Fibroblast of pulmonary artery (primary cell): ENCODE measurements at places on chromosomes 6 and 20.
A peak's percentile ranks its signal among the peaks of the same experiment; 100 is the strongest.

DNA sequence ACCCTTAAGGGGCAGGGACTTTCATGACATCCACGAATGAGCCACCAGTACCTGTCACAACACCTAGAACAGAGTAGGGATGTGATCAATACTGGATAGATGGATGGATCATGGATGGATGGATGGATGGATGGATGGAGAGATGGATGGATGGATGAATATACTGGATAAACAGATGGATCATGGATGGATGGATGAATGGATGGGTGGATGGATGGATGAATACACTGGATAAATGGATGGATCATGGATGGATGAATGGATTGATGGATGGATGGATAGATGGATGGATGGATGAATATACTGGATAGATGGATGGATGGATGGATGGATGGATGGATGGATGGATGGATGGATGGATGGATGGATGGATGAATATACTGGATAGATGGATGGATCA, 73.0 kb downstream of the PKHD1 start:
- no peak for DNase-seq

- DNase-seq = no peak
Measured at GRCh38 chr6:337805-338368, 45.6 kb downstream of the DUSP22 start.

DNA sequence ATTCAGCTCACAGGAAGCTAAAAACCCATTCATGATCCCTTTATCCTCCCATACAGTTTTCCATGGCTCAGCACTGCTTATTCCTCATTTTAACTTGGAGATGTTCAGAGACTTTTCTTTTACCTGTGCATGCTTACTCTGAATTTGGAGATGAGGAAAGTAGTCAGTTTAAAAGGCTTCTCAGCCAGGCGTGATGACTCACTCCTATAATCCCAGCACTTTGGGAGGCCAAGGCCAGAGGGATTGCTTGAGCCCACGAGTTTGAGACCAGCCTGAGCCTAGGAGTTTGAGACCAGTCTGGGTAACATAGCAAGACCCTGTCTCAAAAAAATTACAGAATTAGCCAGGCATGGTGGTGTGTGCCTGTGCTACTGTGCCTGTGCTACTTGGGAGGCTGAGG, 30.3 kb upstream of the TMEM217 start:
- DNase-seq = no peak

DNA sequence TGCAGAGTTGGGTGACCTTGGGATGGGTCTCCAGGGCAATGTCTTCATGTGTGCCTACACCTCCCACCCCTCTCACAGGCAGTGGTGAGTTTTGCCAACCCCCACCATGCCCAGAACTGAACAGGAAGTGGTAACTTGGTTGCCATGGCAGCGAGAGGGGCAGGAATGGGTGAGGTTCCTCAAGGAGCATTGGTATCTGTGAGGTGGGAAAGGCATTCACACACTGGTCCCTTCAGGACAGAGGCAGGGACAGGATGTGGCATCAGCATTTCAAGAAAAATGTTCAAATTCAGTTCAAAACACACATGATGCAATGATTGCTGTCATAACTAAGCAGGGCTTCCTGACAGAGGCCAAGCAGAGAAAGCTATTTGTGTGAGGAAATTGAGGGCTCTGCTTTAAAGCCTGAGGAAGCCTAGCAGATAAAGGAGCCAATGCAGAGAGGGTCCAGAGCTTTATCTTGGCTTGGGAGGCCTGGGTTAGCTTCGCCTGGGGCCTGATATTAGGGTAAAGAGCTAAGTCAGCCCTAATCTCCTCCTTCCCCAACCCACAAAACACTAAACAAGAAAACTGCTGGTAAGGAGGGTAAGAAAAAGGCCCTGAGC, 551 bp downstream of the TREML2 start:
- DNase-seq = peak; percentile 52

DNA sequence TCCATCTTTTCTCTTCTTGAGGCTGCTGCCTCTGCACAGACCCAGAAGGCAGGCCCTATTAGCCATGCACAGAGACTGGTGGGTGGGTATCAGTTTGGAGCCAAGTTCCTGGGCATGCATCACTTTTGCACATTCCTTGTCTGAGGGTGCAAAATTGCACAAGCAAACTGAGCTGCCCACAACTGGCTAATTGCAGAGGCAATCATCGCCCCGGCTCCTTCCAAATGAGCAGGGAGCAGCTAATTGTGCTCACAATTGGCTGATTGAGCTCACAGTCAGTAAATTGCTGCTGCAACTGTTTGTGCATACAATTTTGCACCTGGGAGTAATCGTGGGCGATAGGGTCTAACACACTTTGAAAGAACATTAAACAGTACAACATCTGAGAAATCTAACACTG, 511.4 kb downstream of the DHX35 start:
- no peak for DNase-seq

DNA sequence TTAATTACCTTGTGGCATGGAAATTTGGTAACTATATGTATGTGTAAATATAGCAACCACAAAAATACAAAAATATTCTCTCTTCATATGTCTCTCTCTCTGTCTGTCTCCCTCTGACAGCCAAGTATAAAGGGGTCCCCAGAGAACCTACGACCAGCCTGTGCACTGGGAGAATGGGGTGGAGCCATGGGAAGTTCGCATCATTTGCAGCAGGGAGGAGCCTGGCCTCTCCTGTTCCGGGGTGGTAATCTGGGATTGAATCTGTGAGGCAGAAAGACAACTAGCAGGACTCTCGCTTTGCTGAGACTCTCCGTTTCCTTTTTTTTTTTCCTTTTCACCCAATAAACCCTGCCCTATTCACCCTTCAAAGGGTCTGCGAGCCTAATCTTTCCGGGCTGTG, 1109.1 kb downstream of the HACE1 start:
- DNase-seq = no peak

DNA sequence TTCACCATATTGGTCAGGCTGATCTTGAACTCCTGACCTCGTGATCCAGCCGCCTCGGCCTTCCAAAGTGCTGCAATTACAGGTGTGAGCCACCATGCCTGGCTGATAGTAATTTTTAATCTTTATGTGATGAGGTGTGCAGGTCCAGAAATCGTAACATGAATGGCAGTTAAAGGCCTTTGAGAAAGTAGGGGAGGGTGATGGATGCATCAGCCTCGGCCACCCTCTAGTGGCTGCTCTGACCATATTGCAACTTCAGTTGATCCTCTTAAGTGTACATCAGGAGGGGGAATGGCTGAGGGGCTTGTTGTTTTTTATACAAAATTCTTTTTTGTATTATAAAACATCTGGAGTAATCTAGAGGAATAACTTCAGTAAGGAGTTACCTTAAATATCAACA, 193.0 kb downstream of the ZFAND3 start:
- DNase-seq = peak; percentile 74

GRCh38 chr20:50995506-50995905, 27.4 kb downstream of the KCNG1 start:
- peak; percentile 35 for DNase-seq

GRCh38 chr20:8423482-8423881, 291.4 kb downstream of the PLCB1 start:
- DNase-seq = no peak

DNA sequence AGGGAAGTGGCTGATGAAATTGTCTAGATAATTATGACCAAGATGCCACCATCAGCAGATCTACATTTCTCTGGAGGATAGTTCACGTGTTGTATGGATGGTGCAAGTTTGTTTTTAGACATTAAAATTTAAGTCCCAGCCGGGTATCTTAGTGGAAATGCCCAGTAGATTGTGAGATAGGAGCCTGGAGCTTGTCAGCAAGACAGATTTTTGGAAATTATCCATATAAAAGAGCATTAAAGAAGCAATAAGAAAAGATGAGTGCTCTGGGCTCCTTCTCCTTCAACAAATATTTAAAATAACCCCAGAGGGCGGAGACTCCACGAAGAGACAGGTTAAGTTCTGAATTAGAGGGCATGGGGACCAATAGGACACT, 47.6 kb upstream of the SMLR1 start:
- peak; percentile 5 for DNase-seq

DNA sequence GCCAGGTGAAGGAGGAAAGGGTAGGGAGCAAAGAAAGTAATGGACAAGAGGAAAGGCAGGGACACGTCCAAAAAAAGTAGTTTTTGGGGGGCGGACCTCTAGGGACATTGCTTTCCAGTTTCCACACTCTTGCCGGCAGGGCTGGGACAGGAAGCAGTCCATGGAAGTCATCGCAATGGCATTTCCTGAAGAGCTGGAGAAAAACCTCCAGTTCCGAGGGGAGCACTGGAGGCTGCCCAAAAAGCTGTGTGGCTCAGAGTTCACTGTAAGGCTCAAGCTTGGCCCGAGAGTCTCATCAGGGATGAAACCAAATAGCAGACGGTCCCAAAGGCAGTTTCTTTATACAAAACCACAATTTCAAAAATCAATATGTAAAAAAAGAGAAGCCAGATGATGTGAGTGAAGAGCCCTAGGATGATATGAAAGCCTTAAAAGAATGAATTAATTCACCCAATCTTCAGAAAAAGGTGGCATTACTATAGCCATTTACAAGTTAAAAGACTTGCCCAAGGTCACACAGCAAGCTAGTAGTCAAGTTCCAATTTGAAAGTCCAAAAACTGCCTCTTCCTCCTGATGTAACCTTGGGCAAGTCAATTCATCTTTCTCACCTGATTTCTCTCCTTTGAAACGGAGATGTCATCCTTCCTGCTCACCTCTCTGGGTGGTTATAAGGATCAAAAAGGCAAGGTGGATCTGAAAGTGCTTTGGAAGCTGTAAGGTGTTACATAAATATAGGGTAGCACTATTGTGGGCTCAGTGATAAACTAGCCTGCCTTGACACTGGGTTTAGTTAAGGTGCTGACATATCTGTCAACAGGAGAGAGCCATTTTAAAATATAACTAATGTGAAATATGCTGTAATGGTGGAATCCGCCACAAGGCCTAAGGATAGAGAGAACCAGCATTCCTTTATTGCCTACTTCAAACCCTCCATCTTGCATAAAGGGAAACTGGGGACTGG, 9.1 kb downstream of the BCL2L1 start:
- peak; percentile 91 for DNase-seq
